SK-MEL-5 (cell line): ENCODE measurements at places on chromosomes 16 and 17. TPM values are rescaled to one million over a fixed set of nuclear protein-coding genes. Genes with fewer than 3 reads are reported as not detected.

PHOSPHO1 gene
- 0.40 and 0.50 TPM in 2 replicates for total RNA-seq

DNA sequence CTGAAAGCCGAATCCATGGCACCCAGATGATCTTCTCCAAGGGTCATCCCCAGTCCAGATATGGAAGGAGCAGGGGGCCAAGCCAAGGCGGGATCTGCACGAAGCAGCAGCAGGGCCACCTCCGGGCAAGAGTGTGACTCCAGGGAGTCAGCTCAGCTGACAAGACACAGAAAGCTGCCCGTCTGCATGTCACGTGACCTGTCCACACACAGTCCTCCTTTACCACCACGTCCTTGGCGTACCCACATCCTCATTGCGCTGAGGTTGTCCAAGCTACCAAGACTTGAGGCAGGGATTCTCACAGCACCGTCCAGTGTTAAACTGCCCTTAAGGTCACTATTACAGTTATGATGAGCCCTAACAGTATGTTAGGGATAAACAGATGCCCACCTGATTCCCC lies 11.3 kb upstream of the CYTH1 start:
- DNase-seq: peak; percentile 78

- no peak for DNase-seq
These were observed 14.4 kb downstream of the RIPOR1 start for GRCh38 chr16:67543036-67543435.

DNA sequence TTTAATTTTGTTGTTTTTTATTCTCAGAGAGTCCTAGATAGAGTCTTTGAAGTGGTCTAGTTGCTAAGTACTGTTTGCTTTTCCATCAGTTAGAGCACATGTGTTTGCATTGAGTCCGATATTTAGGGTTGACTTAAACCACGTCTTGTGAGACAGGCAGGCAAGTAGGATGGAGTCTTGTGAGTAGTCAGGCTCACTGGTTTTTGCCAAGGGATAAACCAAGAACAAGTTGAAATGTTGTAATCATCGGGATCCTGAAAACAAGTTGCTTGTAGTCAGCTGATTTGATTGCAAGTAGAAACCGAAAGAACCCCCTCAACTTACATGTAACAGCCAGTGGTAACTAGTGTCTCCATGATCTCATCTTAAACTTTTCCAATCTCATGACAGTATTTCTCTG lies 17.2 kb downstream of the ATP6V0A1 start:
- peak; percentile 29 for DNase-seq

PRAC1 gene
- total RNA-seq: not detected in 2 replicates

BAIAP3 gene
- 1.2 and 3.0 TPM in 2 replicates for total RNA-seq

DNA sequence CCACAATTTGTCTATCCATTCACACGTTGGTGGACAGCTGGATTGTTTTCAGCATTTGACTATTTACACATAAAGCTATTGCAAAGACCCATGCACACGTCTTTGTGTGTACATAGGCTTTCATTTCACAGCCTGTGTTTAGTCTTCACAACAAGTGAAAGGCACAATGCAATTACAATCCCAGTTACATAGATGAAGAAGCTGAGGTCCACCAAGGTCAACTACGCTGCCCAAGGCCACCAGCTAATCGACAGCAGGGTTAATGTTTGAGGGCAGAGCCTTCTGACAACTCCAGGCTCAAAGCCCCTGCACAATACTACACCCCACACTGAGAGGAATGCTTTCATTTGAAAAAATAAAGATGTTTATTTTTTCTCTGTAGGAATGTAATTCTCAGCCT lies 93.6 kb upstream of the CDH13 start:
- DNase-seq: no peak

LGALS9B gene
- total RNA-seq: not detected in 2 replicates

- DNase-seq: peak; percentile 30
These were observed 114.5 kb downstream of the COPRS start for GRCh38 chr17:31744511-31744951.

GRCh38 chr16:69565671-69566239 lies at the start of gene NFAT5:
Gene NFAT5, plus strand, starts transcription at chr16:69565966. Its CDS starts 336 bp downstream, at chr16:69566302.
- peak; percentile 77 for DNase-seq

DNA sequence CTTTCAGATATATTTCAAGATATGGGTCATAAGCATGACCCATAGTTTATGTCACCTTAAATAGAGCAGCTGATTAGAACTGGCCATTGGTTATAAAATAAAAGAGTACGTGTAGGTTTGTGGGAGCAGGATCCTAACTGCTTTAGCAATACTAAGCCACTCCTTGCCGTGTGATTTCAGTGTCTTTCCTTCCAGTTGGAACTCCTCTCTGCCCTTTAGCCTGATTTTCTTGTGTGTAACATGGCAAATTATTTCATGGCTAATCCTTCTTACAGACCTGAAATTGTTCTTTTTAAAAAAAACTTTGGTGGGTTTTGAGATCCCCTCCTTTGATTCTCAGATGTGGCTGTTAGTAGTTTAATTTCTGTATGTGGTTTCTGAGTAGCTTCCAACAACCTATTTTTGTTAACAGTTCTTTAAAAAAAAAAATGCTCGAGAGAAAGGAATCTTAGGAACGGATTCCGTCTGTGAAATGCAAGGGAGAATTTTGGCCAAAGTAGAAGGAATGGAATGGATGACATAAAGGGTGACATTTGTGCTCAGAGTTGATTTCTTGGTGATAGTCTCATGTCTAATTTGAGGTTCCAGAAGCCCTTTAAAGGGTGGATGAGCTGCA lies 39.9 kb downstream of the DHRS7B start:
- no peak for DNase-seq
